Spinal cord (tissue), 10 donors: ENCODE measurements at places on chromosomes 12 and 14.
A peak's percentile ranks its signal among the peaks of the same experiment; 100 is the strongest.

DNA sequence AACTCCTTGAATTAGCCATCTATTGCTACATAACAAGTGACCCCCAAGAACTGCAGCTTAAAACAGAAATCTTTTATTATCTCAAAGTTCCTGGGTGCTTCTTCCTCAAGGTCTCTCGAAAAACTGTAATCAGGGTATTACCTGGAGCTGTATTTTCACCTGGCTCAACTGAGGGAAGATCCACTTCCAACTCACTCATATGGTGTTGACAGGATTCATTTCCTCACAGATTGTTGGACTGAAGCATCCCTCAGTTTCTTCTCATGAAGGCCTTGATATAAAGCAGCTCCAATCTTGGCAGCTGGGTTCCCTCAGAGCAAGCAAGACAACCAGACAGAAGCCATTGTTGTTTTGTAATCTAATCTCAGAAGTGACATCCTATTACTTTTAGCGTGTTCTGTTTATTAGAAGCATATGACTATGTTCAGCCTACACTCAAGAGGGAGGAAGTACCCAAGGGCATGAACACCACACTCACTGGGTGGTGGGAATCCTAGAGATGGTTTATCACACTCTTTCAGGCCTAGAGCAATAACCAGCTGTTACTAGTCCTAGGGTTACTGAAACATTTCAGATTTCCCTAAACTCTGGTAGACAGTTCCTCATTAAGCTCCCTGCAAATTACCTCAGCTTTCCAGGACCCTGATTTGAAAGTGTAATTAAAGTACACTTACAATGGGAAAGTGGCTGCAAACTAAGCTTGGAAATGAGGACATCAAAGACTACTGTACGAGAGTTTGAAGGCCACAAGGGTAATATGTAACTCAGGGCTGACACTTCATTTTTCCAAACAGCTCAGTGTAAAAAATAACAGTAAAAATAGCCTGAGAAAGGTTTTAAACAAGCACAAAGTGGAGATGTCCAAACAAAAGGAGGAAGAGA is 222.2 kb downstream of the SEC23A start:
- DNase-seq, result no peak

GRCh38 chr12:64752833-64753238 is 6.4 kb downstream of the GNS start:
- no peak for DNase-seq

GRCh38 chr12:112184056-112184887 is 58.9 kb downstream of the TRAFD1 start:
- no peak for DNase-seq

DNA sequence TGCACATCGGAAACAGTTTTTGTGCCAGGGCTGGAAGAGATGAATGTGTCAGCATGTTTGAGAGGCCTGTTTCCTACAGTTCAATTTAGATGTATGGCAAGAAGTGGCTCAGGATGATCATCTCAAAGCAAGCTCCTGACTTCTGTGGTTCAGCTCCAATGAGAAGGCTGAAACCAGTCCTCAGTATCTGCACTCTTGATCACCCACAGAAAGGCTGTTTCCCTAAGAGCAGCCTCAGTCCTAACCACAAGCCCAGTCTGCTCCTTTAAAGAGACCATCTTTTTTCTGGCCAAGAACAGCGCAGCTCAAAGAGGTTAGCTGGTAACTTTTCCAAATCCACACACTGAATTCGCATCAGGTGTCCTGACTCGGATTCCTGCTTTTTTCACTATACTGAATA is 19.2 kb downstream of the CSRP2 start:
- DNase-seq, result no peak

- DNase-seq, result peak; percentile 18
Observed at GRCh38 chr12:87216436-87216835, 812.8 kb downstream of the C12orf50 start.

GRCh38 chr14:104633276-104634137 is 28.9 kb upstream of the TMEM179 start:
- DNase-seq, result no peak

DNA sequence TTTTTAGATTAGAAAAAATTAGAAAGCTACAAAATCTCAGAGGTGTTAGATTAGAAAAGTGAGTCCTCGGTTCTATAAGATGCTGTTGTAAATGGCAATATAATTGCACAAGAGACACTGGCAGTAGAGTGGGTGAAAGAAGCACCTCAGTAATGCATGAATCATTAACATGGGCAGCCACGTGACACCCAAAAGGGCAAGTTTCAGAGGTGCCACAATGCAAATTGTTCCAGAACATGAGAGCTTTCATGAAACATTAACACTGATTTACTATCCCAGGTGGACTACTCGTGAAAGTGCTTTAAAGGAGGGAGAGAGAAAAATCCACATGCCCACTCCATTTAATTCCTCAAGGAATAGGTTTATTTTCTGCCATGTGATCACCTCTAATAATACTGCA is 108.4 kb downstream of the PTPRR start:
- DNase-seq, result peak; percentile 88

DNA sequence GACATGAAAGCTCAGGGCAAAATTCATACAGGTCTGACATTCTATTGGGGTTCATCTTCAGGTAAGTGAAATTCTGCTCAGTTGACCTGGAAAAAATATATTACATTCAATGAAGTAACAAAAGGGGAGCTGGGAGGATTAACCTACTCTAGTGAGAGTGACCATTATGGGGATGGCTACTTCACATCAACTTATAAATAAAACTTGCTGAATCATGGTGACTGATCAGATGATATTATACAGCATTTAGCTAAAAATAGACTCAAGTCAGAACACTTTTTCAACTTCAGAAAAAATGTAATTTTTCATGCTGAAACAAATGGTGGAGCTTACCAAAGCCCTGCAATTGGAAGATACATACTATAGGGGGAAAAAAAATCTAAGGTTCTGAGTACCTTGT is 800.2 kb downstream of the FSCB start:
- no peak for DNase-seq

DNA sequence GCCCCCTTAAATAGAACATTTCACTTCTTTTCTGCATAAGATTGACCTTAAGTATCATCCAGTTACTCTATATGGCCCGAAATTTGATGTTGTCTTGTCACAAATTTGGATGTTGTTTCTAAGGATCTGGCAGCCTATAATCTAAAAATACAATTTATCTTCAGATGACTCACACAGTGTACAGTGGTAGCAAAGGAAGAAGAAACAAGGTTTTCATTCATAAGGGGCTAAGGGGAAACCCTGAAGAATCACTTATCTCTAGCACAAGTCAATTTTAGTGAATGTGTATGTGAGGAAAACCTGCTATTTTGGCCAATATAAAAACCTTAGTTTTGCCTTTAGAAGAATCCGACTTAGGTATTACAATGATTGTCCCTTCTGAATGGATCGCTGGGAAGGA is 606.3 kb upstream of the LRFN5 start:
- DNase-seq, result no peak
